ENCODE measurements at places on chromosomes 7 and 10.

GRCh38 chr10:78542521-78542920 lies 508.9 kb downstream of the RPS24 start:
- peak; percentile 54 for DNase-seq

DNA sequence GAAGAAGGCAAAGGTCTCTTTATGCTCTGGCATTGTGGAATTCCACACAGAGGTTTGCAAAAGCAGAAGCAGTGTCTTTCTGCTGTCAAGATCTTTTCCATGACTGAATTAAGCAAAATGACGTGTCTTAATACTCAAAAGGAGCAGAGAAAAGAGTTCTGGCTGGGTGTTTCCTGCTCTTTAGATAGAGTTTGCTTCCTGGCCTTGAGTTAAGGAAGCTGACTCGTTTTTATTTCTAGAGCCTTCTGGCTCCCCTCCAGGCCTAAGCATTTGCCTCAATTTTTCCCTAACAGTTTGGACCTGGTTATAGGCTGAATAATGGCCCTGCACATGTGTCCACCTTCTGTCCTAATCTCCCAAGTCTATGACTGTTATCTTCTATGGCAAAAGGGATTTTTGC lies 21.6 kb downstream of the TAS2R41 start:
- no peak for DNase-seq

- no peak for DNase-seq
Observed at GRCh38 chr7:85292908-85293576, 106.2 kb upstream of the SEMA3D start.

DNA sequence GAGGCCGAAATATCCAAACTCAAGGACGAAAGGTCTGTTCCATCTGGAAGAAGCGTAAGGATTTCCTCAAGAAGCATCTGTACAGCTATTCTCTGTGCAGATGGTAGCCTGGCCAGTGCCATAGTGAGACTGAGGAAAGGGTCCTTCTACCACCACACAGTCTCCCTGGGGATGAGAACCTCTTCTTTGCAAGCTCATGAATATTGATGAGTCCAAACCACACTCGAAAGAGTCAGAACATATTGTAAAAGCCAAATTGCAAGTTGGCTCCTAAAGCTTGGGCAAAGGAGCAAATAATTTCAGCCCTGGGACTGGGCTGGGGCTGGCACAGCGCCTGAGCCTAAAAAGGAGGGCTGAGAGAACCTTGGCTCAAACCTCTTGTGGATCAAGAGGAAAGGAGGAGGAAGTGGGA lies 66.1 kb upstream of the PIP4K2A start:
- DNase-seq, result no peak

DNA sequence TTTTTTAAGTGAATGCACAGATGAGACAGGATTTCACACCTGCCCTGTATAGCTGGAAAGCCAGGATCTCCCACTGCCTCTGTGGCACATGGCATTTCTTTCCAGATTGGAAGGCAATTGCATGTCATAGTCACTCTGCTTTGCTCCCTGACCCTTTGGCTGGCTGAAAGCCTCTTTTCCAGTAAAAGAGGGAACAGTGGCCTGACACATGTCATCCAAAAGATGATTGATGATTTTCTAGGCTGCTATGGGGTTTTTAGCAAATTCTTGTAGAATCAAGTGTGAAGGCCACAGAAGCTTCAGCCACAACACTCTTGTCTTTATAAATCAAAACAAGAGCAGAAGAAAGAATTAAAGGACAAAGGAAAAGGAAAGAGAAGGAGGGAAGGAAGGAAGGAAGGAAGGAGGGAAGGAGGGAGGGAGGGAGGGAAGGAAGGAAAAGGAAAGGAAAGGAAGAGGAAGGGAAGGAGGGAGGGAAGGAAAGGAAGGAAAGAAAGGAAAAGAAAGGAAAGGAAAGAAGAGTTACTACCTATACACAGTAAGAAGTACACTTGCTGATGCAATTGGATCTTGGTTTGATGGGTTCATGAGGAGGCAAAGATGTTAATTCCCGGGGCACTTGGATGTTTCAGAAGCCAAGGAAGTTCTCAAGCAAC lies 158.9 kb upstream of the FRMD4A start:
- no peak for DNase-seq
